ENCODE measurements at places on chromosomes 7 and 10. TPM values are rescaled to one million over a fixed set of nuclear protein-coding genes. Genes with fewer than 3 reads are reported as not detected.

The MMD2 gene
- not detected for total RNA-seq

DNA sequence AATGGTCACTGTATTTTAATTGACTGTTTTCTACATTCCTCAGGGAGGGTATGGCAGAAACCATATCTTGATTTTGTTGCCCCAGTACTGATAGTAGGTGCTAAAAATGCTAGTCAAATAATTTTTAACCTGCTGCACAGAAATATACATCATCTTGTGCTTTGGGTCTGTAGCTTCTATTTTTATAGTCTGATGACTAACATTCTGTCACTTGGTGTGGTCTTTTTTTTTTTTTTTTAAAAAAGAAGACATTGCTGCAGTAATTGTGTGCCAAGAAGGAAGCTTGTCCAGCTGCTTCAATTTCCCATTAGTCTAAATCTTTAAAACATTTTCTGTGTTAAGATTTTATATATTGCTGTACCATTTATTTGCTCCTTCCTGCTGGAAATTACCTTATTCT, 83.6 kb downstream of the ICA1 start:
- DNase-seq: no peak
- peak overlapping the region; percentile 84 for H3K27ac ChIP-seq
- H3K27me3 ChIP-seq: no peaks in the 10 kb centered on the region
- peaks cover 52% of the 10 kb centered on the region for H3K4me1 ChIP-seq
- peak overlapping the region; percentile 65 for H3K4me3 ChIP-seq
- no peaks in the 10 kb centered on the region for H3K36me3 ChIP-seq

GRCh38 chr10:129419397-129419796, 47.6 kb upstream of the MGMT start:
- no peaks in the 10 kb centered on the region for H3K36me3 ChIP-seq
- no peak overlapping the region for H3K4me3 ChIP-seq

DNA sequence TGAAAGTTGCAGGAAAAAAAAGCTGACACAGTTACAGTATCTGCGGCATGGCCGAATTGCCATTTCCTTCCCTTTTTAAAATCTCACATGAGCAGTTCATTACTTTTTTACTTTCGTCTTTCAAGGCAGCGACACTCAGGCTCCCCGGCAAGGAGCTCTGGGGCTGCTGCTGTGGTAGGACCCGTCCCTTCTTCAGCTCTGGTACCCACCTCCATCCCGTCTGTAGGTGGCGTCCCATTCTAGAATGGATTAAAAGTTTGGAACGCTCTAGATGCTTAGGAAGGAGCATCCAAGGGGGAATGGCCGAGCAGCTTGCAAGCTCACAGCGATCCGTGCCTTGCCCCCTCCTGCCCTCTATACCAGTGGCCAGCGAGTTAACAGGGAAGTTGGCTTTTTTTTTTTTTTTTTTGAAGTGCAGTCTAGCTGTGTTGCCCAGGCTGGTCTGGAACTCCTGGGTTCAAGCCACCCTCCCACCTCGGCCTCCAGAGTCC, 22.8 kb upstream of the TTYH3 start:
- H3K4me1 ChIP-seq: peaks cover 4% of the 10 kb centered on the region
- DNase-seq: peak; percentile 22
- H3K4me3 ChIP-seq: no peak overlapping the region
- no peak overlapping the region for H3K27ac ChIP-seq
- H3K36me3 ChIP-seq: no peaks in the 10 kb centered on the region

DNA sequence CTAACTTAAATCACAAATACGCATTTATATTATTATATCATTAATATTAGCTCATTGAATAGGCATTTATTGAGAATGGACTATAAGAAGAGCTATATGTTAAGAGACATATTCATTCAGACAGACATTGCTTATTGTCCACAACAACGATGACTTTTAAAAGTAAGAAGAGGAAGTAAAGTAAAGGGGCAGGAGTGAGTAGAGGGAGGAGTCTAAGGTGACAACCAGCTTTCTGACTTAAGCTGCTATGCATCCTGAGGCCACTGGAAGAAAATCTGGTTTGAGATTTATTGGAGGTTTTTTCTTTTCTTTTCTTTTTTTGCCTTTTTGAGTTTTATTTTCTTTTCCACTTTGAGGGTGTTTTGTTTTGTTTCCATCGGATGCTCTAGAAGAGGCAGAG, 723.5 kb downstream of the GRM8 start:
- no peak for DNase-seq
- no peaks in the 10 kb centered on the region for H3K27me3 ChIP-seq
- no peak overlapping the region for H3K27ac ChIP-seq

DNA sequence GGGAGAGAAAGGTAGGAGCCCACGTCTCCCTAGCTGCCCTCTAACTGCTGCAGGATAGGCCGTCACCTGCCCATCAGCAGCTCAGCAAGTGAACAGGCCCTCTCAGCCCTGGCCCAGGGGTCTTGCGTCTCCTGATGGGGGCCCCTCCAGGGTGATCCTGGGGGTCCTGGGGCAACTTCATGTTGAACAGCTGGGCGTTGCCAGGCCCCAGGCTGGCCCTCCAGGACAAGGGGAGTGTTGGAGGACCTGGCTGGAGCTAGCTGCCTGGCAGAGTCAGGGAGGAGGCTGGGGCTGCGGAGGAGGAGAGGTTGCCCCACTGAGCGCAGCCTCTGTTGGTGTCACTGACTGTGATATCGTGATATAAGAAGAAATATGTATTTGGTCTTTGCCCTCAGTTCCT, 34.7 kb downstream of the SPOCK2 start:
- no peaks in the 10 kb centered on the region for H3K27me3 ChIP-seq
- no peak for DNase-seq
- H3K27ac ChIP-seq: no peak overlapping the region
- H3K36me3 ChIP-seq: peaks cover 1% of the 10 kb centered on the region
- H3K4me1 ChIP-seq: peaks cover 21% of the 10 kb centered on the region
- H3K4me3 ChIP-seq: no peak overlapping the region

GRCh38 chr10:91879515-91880170, 29.6 kb downstream of the FGFBP3 start:
- H3K27me3 ChIP-seq: no peaks in the 10 kb centered on the region
- H3K36me3 ChIP-seq: no peaks in the 10 kb centered on the region
- no peaks in the 10 kb centered on the region for H3K4me1 ChIP-seq
- no peak overlapping the region for H3K27ac ChIP-seq

GRCh38 chr7:45184326-45185027, 26.9 kb downstream of the RAMP3 start:
- no peak overlapping the region for H3K27ac ChIP-seq
- H3K27me3 ChIP-seq: peaks cover 11% of the 10 kb centered on the region
- no peaks in the 10 kb centered on the region for H3K36me3 ChIP-seq
- no peak overlapping the region for H3K4me3 ChIP-seq
- H3K4me1 ChIP-seq: no peaks in the 10 kb centered on the region
- DNase-seq: no peak

All from activated T-cell treated with anti-CD3 and anti-CD28 coated beads, Interleukin-2, amount 50 U/mL, for 72 hours (primary cell).